ENCODE measurements at places on chromosomes 4 and X.

DNA sequence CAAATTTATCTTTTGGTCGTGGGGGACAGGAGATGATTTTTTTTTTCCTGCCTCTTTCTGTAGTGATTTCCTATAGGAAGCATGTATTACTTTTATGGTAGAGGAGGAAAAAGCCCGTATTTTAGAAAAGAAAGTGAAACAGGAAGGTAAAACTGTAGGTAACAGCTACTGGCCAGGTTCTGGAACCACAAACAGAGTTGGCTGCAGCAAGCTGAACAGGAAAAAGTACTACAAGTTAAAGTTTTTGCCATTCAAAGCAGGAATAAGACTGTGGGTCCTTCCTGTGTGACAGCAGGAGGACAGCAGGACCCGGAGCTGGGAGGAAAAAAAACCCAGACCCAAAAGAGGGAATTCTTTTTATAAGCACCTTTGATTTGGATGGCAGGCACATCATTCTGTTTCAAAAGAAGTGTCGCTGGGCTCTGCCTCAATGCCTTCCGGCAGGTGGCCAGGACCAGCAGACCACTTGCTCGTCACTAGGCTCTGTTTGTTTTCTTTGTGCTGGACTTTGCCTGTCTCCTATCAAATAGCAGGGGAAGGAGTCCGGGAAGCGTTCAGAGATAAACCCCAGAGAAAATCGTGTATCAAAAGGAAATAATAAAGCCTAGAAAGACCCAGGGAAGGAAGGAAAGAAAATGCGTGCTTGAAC lies 277.9 kb downstream of the ADGRA3 start:
- no peak for DNase-seq

DNA sequence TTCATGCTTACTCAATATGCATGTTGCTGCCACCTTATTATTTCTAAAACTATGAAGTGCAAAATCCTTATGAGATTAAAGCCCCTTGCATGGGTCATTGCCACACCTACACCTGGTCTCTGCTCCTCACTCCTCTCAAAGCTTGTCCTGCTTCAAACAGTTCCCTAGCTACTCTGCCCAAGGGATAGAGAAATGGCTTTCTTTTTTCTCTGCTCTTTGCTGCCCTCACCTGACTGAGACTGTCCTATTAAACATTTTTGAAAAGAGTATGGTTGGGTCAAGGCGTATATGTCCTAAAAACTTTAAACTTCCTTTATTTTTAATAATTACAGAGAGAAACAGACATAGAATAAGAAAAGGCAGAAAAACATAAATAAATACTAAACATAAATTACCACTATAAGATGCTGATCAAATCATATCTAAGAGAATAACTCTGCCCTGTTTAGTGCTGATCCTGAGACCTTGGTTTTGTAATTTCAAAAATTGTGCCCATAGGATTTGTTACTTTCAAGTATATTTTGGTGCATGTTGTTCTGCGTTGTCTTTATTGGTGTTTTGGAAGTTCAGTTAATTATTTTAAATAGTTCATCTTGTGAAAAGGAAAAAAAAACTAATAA lies 704.9 kb upstream of the PABPC4L start:
- no peak for DNase-seq

DNA sequence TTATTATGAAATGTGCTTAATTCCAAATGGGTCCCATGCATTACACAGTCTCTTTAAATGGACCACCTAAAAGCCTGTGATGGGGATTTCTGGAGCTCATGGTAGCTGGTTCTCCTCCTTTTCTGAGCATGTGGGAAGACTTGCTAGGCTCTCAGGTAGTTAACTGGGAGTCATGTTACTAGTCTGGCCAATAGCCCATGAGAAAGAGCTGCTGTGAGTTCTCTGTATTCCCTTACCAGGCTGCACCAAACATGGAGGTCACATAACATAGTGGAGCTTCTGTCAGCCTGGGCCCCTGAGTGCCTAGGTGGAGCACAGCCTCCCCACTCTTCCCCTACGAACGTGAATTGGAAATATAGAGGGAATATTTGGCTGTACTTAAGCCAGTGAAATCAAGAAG lies 198.4 kb downstream of the MAML3 start:
- no peak for DNase-seq

DNA sequence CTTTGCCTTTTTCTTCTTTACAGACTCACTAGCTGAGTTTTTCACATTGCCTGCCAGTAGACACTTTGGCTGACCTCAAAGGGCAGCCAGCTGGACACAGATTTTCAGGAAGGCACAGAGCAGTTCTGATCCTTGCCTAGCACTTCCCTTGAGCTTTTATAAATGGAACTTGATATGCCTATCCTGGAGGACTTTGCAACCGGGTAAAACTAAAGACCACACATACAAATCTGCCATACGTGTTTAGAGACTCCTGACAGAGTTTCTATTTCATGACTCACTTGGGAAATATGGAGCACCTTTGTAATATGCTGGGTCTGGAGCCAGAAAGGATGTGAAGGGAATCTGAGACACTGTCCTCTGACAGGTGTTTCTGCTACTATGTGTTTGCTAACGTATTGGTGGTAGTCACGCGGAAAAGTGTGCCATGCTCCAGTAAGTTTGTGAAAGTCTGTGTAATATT lies 56.7 kb upstream of the RASSF6 start:
- DNase-seq, result no peak

GRCh38 chrX:2801223-2801622 lies 27.5 kb upstream of the GYG2 start:
- no peak for DNase-seq

- no peak for DNase-seq
Observed at GRCh38 chr4:53365121-53365485, 758 bp downstream of the SCFD2 start.

- DNase-seq, result no peak
Observed at GRCh38 chr4:152628128-152628527, 51.7 kb downstream of the TMEM154 start.

GRCh38 chr4:102449751-102450352 lies 51.3 kb upstream of the NFKB1 start:
- peak; percentile 43 for DNase-seq

DNA sequence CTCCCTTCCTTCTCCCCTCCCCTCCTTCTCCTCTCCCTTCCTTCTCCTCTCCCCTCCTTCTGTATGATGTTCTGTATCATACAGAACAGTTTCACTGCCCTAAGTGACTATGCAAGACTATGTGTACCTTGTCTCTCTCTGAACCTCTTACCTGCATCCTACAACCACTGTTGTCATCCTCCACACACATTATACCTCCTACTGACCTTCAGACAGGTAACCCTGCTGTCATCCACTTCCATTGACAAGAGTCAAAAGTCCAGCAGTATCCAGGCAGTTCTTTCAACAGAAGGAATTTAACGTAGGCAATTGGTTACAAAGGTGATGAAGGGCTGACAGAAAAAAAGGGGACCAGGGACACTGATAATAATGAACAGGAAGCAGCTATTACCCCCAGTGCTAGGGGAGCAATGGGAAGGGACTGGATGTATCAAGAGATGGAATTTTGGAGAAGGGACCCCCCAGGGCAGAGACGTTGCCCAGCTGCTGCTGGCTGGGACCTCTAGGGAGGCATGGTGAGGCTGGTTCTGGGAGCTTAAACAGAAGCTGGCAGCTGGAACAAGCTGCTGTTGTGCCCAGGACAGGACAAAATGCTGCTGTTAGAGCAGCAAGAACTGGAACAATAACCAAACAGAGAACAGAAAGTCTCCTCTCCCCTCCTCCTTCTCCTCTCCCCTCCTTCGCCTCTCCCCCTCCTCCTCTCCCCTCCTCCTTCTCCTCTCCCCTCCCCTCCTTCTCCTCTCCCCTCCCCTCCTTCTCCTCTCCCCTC lies 84.7 kb downstream of the DCTD start:
- DNase-seq, result no peak

DNA sequence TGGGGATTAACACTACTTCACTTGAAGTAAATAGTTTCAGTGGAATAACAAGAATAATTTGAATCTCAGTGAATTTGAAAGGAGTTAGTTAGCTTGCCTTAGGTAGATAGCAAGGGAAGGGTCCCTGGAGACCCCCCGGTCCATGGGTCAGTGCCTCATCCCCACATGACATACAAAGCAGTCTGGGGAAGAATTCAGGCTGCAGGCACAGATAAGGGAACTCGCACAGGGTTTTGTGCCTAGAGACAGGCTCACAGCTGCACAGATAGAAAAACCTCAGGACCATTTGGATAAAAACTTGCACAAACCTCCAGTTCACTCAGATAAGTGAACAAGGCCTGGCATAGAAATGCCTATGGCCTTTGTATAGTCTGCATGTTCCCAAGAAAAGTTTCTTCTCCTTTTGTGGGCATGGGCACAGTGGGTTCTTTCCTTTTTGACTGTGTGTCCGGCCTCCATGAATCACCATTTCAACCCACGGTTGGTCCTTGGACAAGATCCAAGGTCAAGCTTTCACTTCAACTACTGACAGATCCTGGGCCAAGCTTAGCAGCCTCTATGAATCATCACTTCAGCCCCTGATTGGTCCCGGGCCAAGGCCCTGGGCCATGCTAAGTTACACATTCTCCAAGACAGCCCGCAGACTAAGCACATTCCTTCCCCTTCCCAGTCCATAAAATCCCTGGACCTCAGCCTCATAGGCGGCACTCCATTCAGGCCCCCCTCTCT lies 108.3 kb upstream of the KLHL4 start:
- no peak for DNase-seq

DNA sequence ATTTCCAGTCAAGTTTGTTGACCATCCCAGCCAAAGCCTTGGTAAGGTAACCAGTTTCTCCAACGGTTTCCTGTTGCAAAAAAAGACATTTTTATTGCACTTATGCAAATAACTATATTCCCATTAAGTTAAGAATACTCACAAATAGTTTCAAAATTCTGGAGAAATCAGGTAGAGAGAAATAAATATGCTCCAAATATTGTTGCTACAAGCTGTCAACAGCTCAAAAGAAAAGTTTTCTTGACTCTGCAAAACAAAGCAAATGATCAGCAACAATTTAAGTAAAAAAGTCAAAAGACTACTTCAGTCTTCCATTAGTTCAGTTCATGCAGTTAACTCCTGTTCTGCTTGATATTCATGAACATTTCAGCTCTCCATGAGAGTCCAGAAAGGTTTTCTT lies 49.0 kb upstream of the UGT8 start:
- no peak for DNase-seq

DNA sequence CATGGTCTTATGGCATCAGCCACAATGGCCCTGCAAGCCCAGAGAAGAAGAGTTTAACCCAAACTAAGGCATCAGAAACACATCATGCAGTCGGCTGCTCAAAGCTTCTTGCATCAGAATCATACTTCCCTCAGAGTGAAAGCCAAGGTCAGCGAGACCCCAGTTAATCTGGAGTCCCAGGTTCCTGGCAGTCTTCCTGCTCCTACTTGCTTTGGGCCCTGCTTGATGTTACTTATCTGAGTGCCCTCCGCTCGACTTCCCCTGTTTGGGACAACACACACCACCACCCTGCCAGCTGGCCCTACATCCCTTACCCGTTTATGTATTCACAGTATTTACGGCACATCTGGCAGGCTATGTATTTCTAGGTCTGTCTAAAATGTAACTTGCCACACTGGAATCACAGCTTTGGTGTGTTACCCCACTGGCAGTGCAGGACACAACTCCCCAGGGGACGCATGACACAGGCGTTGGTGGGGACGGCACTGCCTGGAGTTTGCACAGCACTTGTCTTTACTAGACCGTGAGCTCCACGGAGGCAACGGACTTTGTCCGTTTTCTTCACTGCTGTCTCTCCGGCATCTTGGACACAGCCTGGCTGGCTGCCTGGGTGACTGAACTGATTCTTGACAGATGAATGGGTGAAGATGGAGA lies 22.8 kb downstream of the CRMP1 start:
- DNase-seq, result no peak

- no peak for DNase-seq
Observed at GRCh38 chr4:41795796-41796385, 47.4 kb upstream of the PHOX2B start.

DNA sequence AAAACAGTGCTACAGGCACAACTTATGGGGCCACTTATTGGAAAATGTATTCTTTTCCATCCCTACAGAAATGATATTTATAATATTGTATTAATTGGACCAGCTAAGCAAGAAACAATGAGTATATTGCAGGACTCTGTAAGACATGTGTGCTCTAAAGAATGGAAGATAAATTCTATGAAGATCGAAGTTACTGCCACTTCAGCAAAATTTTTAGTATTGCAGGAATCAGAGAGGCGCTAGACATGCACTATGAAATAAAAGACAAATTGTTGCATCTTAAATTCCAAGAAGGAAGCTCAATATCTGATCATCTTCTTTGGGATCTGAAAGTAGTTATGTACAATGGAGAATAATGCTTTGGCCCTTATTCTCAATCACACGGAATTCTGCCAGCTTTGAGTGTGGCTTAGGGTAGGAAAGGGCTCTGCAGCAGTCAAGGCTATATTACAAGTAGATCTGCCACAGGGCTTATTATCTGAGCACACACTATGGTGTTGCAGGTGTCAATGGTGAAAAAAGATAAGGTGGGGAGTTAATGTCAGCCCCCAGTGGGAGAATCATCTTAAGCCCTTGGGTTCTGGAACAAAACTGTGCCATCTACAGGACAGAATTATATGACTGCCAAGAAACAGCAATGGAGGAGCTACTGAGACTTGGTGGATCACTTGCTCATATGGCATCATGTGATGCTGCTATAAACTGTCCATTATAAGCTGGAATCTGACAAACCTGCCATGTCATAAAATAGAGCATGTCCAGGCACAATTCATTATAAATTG lies 334.0 kb upstream of the NDST3 start:
- DNase-seq, result no peak

GRCh38 chr4:40401631-40402030 lies 66.5 kb downstream of the CHRNA9 start:
- no peak for DNase-seq

DNA sequence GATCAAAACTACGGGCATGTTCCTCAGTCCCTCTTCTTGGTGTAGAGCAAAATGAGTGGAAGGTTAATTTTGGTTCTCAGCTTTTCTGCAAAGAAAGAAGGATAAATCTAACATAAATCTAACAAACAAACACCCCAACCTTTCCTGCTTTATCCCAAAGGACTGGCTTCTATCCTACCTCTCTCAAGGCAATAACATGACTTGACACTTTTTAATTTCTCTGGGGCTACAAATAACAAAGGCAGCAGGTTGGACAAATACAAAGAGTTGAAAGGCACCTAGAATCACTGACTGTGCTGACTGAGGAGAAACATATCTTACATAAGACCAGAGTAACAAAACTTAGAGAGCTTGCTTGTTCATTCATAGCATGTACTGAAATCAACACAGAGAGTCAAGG lies 703.6 kb upstream of the PITX2 start:
- DNase-seq, result no peak

DNA sequence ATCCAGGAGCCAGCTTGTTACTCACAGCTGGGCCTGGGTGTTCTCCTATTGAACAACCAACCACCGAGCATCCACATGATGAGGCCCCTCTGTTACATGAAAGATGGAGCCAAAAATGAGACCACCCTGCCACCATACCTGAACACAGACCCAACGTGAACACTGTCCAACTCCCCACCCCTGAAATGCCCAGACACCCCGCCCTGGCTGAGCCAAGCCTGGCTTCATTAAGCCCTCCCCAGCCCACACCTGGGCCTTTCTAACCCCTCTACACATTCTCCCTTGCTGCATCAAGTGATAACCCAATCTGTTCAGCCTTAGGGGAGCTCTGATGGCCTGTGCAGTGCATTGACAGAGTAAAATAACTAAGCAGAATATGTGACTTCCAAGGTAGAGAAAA lies 80.7 kb downstream of the EVC start:
- no peak for DNase-seq

Data from CD4-positive, alpha-beta T cell (primary cell).